ENCODE measurements at places on chromosomes 3 and 15.

DNA sequence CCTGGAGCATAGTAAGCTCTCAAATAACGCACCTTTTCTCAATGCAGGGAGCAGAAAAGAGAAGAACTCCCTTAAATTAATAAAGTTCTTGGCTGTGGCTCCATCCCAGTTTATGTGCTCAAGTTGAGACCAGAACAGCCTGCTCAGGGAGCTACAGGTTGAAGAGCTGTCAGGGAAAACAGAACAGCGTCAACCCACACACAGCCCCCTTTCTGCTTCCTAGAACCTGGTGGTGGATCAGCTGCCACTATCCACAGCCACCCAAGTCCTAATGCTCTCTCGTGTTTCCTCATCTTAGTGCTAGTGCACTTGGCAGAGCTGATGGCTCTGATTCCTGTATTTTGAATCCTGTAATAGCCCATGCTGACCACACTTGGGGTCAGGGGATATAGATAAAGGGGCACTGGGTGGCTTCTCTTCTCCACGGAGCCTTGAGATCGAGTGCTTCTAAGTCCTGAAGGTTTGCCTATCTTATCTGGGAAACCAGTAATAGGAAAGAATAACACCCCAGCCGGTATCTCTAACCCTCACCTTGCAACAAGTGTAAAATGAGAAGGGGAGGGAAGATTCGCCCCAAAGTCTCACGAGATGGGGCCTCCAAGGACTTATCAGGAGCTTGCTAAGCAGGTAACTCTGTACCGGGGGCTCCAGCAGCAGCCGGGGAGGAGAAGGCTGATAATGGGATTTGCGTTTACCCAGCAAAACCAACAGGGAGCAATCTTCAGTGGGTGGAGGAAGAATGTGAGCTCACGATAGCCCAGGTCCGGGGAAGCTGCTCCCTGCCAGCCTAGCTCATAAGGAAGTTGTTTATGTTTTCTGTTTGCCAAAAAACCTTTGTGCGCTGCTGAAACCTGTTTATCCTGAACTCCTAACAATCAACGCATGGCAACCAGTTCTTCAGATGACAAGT lies 136.2 kb upstream of the ICE2 start:
- no peak for DNase-seq

DNA sequence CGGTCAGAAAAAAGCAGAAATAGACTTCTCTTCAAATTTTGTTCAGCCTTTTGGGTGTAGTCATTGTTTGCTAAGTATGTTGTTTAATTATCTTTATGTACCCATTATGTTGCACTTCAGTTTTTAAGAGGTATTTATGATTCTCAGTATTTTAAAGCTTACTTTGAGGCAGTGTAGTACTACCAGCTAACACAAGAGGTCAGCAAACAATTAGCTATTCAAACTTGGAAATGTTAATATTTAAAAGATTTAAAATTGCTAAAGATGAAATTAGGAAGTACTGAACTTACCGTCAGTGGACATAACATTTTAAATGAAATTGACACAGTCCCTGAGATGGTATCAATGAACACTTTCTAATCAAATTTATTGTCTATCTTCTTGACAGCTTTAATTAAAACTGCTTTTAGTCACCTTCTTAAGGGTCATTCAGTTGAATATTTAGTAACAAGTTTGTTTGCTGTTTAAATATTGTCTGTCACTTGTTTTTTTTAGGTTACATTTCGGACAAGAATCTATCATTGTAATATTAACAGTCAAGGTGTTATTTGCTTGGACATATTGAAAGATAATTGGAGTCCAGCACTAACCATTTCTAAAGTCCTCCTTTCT lies 28.1 kb downstream of the NKIRAS1 start:
- DNase-seq = no peak

DNA sequence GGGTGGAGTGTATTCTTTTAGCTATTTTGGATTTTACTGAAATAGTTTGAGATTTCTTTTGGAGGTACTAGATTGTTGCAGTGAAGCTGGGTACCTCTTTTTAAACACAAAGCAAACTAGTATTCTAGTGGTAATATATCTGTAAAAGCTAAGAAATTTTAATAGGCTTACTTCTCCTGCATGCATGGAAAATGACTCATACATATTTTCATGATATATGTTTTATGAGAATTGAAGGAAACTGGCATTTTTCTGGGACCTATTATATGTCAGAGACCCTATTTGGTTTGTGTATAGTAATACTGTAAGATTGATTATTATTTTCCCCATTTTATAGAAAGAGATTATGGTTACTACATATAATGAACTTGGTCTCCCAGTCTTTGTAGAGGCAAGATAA lies 851.0 kb downstream of the DIPK2A start:
- DNase-seq = no peak

DNA sequence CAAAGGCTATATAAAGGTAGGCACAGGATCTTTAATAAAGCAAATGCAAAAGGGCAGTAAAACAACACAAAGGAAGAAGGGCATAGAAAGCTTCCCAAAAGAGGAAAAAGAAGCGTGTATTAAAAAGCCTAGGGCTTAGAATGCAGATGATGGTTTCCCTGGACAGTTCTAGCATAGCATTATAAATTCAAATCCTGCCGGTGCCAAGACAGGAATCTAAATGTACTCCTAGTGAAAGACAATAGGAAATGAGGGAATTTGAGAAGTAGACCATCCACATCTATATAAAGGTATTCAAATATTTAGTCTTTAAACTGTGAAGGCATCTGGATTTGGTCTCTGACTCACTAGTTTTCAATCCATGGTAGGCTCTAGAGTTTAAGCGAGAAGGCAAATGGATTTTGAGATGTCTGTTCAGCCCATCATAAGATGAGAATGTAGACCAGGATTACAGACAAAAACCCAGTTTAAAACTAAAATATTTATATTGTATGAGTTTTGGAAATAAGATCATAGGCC lies 431.8 kb downstream of the TBL1XR1 start:
- no peak for DNase-seq

DNA sequence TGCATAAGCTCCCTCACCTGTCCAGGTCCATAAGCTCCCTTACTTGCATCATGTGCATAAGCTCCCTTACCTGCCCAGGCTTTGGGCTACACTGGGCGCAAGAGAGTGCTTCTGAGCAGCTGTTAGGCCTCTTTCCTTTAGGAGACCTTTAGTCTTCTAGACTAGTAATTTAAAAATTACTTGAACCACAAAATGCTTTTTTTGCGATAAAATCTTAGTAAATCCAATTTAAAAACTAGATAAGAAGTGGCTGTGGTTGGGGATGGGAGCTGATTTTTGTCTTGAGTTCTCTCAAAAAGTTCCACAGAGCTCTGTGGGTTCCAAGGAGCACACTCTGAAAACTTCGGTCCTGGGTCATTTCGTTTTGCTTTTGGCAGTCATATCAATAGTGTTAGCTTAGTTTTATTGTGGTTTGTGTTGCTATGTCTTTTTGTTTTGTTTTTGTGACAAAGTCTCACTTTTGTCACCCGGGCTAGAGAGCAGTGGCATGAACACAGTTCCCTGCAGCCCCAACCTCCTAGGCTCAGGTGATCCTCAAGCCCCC lies 6.7 kb downstream of the CEMIP start:
- DNase-seq = no peak

DNA sequence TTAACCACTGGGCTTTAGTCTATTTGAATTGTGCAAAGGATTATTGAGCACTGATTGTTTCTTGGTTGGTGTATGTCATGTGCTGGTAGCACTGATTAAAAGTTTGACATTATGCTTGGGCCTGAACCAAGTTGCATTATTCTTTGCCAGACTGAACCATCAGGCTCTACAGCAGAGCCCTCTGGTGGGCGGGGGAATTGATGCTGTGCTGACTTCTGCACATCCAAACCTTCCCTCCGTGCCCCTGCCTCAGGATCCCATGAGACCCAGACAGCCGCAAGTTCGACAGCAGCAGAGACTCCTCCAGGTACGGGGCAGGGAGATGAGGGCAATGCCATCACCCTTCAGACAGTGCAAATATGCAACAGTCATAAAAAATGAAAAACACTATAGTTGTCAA lies 28.4 kb upstream of the P2RY12 start:
- no peak for DNase-seq

DNA sequence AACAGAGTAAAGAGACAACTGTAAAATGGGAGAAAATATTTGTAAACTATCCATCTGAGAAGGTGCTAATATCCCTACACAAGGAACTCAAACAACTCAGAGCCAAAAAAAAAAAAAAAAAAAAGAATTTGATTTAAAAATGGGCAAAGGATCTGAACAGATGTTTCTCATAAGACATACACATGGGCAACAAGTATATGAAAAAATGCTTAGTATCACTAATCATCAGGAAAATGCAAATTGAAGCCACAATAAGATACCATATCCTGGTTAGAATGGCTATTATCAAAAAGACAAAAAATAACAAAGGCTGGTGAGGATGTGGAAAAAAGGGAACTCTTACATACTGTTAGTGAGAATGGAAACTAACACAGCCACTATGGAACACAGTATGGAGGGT lies 36.2 kb downstream of the TXNRD3 start:
- DNase-seq = no peak

DNA sequence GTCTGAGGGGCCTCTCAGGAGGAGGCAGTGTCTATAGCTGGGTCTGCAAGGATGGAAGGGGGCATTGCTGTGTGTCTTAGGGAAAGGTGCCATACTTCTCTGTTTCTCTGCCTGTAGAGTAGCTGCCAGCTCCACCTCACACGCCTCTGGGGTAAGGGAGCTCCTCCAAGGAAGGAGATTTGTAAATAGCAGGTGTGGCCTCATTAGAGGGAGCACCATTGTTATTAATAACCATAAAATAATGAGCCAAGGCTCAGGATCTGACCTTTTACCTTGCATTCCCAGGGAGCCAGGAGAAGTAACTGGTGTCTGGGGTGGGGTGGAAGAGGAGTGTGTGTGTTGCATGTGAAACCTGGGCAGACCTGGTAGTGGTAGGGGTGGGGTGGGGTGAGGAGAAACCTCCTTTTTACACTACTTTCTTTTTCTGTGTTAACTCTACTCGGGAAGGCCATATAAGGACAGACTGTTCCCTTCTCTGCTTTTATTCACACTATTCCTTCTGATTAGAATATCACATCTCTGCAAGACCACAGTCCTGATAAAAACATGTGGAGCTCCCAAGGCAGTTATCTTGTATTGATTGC lies 2.2 kb upstream of the C15orf39 start:
- no peak for DNase-seq

GRCh38 chr3:40504636-40505430 lies 1.0 kb upstream of the ZNF620 start:
- no peak for DNase-seq

DNA sequence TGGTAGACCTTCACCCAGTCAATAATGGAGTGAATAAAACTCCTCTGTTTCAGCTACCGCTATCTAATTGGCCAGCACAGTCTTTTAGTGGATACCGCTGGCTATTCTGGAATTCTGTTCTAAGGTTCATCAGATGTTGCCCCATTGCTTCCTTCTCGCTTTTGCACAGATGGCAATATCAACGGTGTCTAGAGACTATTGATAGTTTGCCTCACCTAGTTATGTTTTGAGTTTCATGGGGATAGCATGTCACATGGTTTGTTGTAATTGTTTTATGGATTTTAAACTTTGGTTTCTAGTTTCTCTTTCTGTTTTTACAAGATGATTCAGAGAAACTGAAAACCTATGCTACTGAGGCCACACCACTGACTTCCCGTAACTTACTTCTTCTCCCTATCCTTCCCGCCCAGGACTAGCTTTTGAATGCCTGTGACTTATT lies 2.0 kb downstream of the XRN1 start:
- no peak for DNase-seq

- no peak for DNase-seq
Measured at GRCh38 chr3:37712918-37713817, 148.5 kb upstream of the CTDSPL start.

GRCh38 chr3:103134023-103134724 lies 699.4 kb downstream of the ZPLD1 start:
- DNase-seq = no peak

GRCh38 chr15:89423981-89424380 lies 72.4 kb downstream of the RHCG start:
- DNase-seq = no peak

DNA sequence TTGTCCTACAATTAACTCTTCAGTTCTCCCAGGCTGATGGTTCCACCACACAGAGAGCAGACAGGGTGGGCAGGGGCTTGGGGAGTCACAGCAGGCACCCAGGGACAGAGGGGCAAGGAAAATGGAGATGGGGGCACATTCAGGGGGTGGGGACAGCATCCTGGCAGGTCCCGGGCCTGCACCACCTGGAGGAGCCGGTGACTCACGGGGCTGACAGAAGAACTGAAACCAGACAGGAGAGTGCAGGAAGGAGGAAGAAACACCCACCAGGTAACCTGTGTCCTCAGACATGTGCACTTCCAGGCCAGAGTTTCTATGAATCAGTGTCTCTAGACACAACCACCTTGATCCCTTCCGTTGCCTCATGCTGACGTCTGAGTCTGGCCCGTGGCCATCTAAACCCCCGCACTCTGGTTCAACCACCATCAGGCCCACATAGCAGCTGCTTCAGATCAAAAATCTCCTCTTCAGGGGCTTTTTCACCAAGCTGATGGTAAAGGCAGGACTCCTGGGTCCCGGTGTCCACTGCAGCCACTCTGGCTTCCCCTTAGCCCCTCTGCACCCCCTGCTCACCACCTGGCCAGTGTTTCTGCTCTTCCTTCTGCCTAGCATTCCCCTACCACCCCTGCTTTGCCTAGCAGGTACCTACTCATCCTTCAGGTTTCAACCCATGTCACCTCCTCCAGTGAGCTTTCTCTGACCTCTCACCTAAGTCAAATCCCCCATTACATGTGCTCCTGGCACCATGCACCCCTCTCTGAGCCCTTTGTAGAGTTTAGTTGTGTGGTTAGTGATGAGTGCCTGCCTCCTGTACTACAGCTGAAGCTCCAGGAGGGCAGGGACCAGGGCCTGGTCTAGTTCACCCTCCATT lies 16.5 kb upstream of the CYP11A1 start:
- DNase-seq = peak; percentile 74

- no peak for DNase-seq
Measured at GRCh38 chr15:88797663-88798339, 5.4 kb upstream of the ACAN start.

DNA sequence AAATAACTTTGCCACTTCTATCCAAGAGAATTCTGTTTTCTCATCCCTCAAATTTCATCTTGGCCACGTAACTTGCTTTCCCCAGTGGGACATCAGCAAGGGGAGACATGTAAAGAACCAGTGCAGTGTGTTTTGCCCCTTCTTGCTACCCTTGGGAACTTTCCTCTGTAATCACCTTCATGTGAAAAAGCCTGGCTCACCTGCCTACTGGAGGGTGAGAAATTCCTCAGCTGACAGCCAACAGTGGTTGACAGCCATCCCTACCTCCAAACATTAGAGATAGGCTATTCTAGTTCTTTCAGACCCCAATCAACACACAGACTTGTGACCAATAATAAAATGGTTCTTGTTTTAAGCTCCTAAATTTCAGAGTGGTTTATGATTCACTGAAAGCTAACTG lies 333.9 kb upstream of the TBC1D5 start:
- no peak for DNase-seq

- DNase-seq = no peak
Measured at GRCh38 chr3:135314237-135314636, 519.2 kb downstream of the EPHB1 start.

- no peak for DNase-seq
Measured at GRCh38 chr3:185657211-185657610, 71.1 kb downstream of the SENP2 start.

DNA sequence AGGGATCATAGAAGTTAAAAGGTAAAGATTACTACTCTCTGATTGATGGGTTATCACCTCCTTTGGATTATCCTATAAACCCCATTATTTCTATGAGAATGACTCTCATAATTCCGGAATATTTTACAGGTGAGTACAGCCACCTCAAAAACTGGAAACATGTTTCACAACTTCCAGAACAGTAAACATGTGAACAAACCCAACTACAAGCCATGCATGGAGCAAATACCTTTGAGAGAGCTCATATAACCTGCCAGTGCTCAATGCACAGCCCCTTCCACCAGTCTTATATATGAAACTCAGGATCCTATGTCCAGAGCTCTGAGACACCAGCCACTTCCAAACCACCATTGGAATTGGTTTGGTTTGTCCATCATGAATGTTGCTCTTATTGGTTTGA lies 208.0 kb downstream of the MECOM start:
- DNase-seq = no peak

Data from activated naive CD4-positive, alpha-beta T cell treated with anti-CD3 and anti-CD28 coated beads, Interleukin-2, amount 50 U/mL, for 16 hours (primary cell).